ENCODE measurements at places on chromosomes 1 and 21.

- no peak for DNase-seq
These were observed 37.0 kb upstream of the ATP1A1 start for GRCh38 chr1:116335850-116336624.

GRCh38 chr1:244768186-244768585 is 67.3 kb upstream of the COX20 start:
- no peak for DNase-seq

GRCh38 chr1:52506349-52506748 is 46.5 kb downstream of the TUT4 start:
- DNase-seq: no peak

GRCh38 chr1:34742667-34743270 is 12.1 kb upstream of the GJB5 start:
- peak; percentile 67 for DNase-seq

DNA sequence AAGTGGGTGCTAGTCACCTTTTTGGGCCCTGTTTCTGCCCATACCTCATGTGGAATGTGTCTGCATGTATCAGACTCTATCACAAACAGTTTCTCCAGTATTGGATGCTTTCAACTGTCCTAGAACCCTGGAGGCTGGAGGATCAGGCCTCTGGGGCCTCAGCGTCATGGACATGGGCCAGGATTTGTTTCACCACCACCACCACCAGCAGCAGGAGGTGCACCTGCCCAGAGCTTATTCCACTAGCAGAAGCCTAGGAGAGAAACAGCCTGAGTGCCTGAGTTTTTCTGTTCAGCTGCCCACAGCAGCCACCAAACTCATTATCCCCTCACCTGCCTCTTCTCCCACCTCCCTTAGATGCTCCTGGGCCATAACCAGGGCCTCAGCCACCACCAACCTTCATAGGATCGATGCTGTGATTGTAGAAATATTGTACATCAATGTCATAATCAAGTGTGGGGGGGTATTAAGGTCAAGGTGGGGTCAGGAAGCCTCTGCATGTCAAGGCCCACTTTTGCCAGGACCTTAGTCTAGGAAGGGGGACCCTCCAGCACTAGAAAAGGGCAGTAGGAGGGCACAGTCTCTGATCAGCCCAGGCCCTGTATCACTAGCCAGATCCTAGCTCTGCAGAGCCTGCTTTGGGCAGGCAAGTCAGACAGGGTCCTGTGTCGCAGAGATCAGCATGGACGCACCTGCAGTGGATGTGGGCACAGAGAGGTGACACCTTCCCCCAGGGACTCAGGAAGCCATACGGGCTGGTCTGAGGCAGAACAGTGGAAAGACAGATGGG is 9.3 kb downstream of the DMAP1 start:
- no peak for DNase-seq

DNA sequence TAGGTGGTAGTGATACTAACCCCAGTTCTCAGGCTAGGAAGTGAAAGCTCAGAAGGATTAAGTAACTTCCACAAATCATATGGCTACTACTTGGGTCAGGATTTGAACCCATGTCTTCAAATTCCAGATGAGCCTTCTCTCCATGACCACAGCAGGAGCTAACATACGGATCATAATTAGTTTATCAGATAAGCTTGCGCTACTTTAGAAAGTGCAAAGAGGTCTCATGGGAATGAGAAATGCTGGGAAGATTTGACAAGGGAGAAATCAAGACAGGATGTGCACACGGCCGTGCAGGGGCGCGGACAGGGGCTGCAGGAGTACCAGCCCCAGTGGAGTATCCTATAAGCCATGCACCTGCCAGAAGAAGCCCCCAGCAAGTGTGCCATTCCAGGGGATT is 5.2 kb downstream of the PLEKHA6 start:
- DNase-seq: no peak

DNA sequence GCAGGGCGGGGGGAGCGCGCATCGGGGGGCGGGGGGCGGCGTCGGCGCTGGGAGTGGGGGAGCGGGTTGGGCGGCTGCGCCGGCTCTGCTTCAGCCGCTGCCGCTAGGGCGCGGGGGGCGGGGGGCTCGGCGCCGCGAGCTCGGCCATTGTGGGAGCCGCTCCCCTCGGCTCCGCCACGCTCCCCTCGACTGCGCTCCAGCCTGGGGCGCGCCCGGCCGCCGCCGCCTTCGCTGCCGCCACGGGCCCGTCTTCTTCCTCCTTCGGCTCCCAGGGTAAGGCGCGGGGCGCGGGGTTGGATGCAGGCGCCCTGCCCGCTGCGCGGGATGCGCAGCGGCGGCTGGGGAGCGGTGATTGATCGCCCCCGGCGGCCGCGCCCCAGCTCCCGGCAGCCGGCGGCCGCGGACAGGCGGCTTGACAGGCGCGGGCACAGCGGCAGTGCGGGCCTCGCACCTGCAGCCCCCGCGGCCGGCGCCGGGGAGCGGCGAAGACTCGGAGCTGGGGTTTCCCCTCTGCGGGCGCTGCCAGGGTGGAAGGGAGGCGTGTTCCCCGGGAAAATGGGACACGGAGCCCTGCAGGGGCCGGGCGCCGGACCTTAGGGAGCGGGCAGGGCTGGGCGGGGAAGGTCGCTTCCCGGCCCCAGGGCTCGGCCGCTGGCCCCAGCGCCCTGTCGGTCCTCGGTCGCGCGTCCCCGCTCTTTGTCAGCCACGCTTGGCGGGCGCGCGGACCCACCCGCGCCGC is 55.3 kb downstream of the NDUFS5 start:
- DNase-seq: no peak

DNA sequence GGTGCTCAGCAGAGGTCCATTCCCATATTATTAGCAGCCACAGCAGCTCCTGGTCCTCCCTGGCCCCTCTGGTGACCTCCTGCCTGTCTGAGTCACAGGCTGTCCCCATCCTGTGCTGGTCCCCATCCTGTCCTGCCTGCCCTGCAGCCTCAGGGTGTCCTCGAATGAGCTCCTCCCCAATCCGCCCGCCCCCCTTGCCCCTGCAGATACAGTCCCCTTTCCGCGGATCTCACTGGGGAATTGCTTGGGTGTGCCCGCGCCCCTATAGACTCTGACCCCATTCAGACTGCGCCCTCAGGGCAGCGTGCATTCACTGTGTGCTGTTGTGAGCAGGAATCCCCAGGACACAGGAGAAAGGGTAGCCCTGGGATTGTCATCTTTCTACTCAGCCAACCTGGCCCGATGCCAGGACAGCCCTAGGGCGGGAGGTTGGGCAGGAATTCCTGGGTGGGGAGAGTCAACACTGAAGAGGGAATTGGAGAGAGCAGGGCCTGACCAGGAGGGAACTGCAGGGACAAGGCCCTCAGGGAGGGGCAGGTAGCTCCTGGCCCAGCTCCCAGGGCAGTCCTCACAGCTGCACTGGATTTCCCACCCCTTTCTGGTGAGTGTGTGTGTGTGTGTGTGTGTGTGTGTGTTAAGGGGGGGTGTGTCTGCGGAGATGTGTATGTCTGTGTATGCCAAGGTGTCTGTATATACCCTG is 1.1 kb upstream of the GUCA2A start:
- peak; percentile 98 for DNase-seq

DNA sequence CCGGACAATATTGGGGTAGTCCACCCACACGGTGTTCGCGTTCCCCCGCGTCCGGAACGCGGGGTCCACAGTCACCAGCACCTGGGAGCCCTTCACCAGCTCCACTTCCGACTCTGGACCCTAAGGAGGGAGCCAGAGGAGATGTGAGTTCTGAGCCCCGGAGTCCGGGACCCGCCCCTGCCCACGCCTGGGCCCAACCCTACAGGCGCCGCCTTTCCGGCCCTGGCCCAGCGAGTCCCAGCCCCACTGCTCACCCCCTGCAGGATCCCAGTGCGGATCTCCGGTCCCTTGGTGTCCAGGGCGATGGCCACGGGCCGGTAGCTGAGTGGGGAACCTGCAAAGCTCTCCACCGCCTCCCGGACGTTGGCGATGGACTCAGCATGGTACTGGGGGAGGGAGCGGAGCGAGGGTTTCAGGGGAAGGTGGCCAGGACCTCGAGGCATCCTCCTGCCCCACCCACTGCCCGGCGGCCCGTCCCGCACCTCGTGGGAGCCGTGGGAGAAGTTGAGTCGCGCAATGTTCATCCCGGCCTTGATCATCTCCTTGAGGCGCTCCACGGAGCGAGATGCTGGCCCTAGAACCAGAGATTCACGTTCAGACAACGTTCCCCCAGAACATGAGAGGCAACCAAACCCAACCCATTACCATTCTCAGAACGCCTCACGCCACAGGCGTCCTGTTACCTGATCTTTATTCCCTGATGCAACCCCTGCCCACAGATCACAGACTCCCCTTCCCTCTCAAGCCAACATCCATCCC is 5.9 kb downstream of the PKLR start:
- DNase-seq: no peak

All from DMS153 (cell line).